Fibroblast of skin of left biceps (primary cell): ENCODE measurements at places on chromosomes 5 and 9.

DNA sequence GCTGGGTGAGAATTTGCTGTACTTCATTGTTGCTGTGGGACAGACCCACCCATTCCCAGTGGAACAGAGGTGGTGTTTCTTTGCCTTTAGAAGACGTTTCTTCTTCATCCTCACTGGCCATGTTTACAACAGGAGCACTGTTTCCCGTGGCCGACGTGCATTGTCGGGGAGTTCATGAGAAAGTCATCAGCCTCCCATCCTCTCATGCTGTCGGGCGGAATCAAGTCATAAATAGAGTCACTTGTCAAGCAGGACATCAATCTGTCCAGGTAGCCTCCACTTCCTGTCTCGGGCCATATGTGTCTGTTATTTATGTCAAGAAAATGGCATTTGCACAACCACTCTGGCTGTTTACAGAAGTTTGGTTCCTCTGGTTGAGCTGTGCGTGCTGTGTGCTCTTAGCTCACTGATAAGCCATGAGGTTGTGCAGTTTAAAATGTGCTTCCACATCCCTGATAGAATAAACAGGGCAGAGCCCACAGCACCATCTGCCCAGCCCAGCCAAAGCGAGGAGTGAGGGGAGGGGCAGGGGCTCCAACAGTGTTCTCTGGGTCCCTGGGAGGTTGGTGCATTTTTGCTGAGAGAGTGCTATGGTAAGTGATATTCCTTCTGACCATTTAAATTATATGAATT is 401.9 kb upstream of the IRX2 start:
- DNase-seq: no peak

DNA sequence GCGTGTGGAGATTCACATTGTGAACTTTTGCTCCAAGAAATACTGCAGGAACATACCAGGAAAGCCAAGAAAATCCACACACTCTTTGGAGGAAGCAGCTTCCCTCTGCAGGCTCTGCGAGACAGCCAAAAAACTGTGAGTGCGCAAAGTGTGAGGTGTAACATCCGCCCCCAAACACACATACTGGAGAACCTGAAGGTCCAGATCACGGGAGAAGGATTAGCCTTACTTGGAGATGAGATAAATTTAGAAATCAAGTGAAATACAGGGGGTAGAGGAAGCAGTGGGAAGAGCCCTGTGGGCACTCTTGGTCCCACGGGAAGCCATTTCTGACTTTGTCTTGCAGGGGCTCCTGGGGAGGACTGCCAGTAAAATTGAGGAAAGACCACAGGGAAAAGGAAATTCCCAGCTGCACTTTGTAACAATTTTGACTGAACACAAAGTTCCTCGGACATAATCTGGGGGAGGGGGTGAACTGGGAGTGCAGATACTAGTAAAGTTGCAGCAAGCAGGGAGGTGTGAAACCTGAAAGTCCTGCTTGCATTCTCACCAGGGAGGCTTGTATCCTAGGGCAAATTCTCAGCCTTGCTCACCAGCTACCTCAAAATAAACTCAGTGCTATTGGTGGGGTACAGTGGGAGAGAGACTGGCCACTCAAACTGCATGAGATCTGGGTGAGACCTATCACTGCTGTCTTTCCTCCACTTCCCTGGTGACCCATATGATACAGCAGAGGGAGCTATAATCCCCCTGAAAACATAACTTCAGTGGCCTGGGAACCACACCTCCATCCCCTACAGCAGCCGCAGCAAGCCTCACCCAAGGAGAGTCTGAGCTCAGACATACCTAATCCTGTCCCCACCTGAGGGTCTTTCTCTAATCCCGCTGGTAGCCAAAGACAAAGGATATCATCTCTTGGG is 109.1 kb downstream of the ALDH1A1 start:
- no peak for DNase-seq

DNA sequence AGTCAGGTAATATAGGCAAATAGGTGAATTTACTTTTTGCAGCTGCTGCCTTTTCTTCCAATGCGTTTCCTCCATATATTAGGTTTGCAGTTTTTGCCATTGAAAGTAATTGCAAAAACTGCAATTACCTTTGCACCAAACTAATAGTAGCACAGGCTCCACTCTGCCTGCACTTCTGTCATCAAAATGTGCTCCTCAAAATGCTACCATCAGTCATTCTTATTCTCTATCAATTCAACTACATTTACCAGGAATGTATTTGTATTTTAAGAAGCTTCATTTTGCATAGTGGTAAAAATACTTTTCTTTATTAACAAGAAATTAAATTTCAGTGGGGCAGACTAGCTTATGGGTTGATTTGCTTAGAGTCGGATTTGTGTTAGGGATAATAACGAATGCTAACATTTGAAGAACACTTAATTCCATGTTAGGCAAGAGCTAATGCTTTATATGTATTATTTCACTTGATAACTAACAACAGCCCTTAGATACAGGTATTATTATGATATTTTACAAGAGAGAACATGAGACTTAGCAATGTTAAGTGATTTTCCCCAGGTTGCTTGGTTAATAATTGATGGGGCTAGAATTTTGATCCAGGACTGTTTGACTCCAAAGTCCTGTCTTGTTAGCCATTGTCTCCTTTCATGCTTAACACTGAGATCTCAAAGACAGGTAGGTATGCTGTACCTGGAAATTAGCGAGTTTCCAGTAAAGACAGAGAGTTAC is 300.4 kb downstream of the MAN2A1 start:
- DNase-seq: no peak

GRCh38 chr5:167923396-167923795 is 368.0 kb upstream of the WWC1 start:
- DNase-seq: no peak

GRCh38 chr5:140602147-140602546 is 30.8 kb downstream of the CD14 start:
- DNase-seq: no peak

DNA sequence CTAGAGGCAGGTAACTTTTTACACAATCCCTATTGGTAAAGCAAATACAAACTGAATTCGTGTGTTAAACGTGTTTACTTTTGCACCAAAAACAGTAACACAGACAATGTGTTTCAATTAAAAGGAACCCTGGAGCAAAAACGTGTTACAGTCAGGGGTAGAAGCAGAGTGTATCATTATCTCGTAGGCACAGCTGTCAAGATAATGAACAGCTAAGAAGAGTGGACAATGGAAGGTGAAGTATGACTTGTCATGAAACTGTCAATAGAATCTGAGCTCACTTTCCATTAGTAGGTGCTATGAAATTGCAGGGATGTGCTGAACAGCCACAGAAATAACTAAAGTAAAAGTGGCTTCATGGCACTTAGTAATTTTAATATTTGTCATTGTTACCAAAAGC is 1229.8 kb upstream of the WWC1 start:
- DNase-seq: no peak

GRCh38 chr5:148465381-148466235 is 81.8 kb downstream of the FBXO38 start:
- DNase-seq: no peak

DNA sequence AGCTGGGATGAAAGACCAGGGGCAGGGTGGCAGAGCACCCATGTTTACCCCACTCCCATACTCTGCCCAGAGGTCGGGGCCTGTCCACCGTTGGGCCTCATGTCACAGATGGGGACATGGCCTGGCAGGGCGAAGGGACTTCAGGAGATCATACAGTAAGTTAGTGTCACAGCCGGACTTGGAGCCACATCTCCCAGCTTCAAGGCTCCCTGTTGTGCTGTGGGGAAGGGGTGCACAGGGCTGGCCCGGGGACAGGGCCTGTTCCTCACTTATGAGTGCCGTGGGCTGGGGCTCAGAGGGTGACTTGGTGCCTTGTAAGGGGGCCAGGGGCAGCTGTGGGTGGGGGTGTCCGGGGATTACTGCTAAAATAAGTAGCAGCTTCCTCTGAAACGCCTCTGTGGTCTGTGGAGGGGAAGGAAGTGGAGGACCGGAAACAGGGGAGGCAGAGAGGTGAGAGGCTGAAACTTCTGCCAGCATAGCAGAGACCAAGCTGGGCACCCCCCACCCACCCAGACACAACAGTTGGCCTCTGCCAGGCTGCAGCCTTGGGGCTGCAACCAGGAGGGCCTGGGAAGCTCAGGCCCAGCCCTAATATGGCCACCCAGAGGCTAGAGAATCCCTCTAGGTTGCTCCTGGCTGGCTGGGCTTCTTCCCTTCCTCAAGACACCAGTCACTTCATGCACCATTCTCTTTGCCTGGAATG is 41.1 kb upstream of the NEK6 start:
- DNase-seq: no peak
